ENCODE measurements at places on chromosomes 12 and 14.

DNA sequence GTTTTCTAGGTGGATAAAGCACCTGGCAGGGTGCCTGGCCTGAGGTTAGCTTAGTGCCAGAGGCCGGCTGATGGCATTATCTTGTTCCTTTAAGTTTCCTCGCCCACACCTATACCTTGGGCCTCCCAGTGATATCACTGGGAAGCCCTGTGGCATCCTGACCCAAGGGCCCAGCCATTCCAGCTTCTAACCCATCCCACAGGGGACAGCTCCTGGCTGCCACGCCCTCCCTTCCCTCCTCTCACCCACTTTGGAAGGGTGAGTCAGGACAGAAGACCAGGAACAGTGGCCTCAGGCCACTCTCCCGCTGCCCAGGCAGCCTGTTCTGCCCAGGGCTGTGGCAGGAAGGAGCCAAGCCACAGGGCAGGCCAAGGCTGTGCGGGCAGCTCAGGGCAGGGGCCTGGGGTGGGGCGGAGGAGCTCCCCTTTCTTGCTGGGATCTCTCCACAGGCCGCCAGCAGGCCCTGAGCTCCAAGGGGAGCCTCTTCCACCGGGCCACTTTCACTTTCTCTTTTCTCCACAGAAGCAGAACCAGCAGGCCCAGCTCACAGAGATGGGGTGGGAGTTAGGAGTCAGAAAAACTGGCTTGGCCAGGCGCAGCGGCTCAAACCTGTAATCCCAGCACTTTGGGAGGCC, 75.1 kb downstream of the IRF2BPL start:
- peak; percentile 66 for DNase-seq

DNA sequence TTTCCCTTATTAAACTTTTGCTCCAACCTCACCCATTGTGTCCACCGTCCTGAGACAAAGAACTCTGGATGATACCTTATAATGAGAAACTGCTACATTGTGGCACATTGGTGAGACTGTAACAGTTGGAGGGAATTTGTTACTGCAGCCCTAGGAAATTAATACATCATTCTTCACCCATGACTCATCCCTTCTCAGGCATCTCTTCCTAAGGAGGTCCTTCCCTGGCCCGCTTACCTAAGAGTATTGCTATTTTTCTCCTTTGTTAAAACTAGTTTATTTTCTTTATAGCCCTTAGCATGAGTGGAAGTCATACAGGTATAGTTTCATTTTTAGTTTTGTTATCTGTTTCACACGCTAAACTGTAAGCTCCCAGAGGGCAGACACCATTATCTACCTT, 87.1 kb downstream of the TMEM260 start:
- no peak for DNase-seq

GRCh38 chr12:102659200-102659911, 179.0 kb upstream of the IGF1 start:
- no peak for DNase-seq

DNA sequence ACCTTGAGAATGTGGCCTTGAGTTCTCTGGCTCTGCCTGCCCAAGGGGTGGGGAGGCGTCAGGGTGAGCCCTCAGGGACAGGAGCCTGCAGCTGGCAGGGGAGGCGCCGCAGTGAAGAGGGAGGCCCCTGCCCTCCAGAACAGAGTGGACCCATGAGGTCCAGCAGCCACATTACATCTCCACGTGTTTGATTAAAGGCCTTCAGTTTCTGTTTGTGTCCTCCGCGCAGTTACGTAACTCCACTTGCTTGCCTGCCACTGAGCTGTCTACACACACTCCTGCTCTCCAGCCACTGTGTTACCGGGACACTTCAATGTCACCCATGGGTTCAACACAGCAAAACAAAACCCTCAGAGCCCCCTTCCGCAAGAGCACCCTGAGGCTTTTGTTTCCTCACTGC, 70.4 kb downstream of the CHGA start:
- DNase-seq = no peak

Measured in GM04504 (cell line).